Stimulated activated CD8-positive, alpha-beta memory T cell treated with anti-CD3 and anti-CD28 coated beads, Interleukin-2, amount 100 ng/mL, for 48 hours (primary cell): ENCODE measurements at places on chromosomes 5 and 9.

GRCh38 chr5:59757442-59757841 lies 136.1 kb downstream of the PDE4D start:
- no peak for DNase-seq

GRCh38 chr9:27483576-27483975 lies 40.5 kb upstream of the IFNK start:
- DNase-seq: no peak

GRCh38 chr9:25461416-25461815 lies 216.8 kb downstream of the TUSC1 start:
- no peak for DNase-seq

DNA sequence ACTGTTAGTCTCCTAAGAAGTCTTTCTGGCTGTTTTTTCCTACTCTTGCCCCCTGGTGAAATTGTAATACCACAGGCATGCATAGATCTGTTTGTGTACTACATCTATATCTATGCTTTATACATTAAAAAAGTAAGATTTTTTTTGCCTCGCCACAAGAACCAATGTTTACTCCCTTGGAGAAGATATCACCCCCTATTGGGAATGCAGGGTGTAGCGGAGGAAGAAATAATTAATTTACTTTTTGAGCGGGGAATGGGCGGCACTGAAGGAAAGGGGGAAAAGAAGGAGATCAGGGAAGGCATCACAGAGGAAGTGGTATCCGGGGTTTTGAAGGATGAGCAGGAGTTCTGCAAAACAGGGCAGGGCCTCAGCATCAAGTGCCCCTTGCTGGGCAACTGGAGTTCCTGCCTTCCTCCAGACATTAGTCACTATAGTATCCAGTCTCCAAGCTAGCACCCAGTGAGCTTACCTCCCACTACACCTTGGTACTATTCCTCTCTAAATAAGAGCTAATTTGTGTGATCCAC lies 134.9 kb downstream of the GABBR2 start:
- DNase-seq: no peak

DNA sequence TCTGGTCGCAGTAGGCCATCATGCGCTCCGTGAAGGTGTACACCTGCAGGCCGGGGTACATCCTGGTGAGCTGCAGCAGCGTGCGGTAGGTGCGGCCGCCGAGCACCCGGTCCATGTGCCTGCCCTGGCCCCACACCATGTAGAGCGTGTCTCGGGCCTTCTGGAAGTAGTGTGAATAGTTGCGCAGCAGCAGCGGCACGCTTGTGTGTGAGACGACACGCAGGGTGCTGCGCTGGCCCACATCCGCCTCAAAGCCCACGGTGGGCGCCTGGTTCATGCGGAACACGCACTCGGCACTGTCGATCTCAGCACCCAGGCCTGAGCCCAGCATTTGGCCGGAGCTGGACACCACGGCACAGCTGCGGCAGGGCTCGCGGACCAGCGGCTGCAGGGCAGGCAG lies 4.5 kb downstream of the ST6GALNAC4 start:
- no peak for DNase-seq

GRCh38 chr5:148875205-148875875 lies 48.9 kb downstream of the ADRB2 start:
- no peak for DNase-seq

DNA sequence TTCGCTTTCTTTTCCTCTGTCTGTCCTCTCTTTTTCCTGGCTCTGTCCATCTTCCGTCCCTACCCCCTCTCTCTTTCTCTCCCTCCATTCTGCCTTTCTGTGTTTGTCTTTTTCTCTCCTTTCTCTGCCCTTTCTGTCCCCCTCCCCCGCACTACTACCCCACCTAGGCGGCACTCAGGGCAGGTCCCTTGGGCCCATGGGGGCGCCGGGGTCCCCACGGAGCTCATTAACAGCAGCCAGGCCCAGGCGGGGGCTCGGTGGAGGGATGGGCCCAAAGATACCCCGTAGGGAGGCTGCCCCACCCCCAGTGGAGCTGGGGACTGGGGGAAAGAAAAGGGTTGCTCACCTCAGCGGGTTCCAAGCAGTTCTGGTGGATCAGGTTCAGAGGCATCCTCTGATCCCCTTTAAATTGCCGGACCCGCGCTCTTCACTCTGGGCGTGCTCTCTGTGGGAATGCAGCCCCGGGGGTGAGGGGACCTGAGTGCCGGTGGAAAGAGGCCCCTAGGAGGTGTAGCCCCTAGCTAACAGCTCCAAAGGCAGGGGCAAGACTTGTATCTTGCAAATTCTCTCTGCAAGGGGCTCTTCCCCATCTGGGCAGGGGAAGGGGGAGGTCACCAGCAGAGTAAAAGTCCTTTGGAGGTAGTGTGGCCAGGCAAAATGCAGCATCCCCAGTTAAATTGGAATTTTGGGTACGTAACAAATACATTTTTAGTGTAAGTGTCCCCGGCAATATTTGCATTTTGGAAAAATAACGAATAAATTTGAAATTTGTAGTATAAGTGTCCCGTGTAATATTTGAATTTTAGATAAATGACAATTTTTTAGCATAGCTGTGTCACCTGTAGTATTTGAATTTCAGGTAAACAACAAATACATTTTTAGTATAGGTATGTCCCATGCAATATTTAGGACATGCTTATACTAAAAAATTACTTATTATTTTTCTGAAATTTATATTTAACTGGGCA lies 7.4 kb downstream of the LHX2 start:
- no peak for DNase-seq

- DNase-seq: no peak
Measured at GRCh38 chr5:60887746-60888145, 43.7 kb upstream of the ELOVL7 start.

- no peak for DNase-seq
Measured at GRCh38 chr5:102666164-102666946, 88.8 kb upstream of the PAM start.

DNA sequence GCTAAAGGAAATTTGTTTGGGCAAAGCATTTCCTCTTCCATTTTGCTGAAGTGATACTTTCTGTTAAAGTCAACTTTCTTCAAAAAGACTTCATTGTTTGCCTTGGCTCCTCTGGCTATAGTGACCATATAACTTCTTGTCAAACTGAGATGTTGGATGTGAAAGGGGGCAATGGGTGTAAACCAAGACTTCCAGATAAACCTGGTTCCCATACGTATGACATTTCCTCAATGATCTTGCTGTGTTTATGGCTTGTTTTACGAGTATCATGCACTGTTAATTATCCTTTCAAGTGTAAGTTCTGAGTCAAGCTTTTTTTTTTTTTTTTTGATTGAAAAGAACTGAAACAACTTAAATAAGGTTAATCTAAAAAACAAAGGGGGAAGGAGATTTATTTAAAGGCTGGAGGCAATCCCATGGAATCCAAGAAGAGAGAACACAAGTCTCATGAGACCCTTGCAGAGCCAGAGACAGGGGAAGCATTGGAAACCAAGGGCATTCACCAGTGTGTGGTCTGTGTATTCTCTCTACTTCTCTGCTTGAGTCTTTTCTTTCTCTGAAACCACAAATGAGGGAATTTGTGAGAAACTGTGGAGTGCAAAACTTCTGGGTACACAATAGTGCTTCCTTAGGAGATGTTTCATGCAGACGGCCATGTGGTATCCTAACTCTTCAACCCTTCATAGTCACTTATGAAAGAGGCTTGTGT lies 335.3 kb downstream of the RAB3C start:
- no peak for DNase-seq

DNA sequence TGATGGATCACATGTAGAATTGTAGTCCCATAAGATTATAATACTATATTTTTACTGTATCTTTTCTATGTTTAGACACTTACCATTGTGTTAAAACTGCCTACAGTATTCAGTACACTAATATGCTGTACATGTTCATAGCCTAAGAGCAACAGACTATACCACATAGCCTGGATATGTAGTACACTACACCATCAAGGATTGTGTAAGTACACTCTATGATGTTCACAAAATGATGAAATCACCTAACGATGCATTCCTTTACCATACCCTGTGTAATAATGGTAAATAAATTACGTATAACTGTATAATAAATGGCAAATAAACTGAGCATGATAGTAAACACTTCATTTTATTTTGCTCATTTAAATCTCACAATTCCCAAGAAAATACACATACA lies 60.3 kb downstream of the RICTOR start:
- no peak for DNase-seq

GRCh38 chr5:147693233-147693632 lies 89.3 kb downstream of the JAKMIP2 start:
- DNase-seq: no peak

GRCh38 chr5:111518777-111519176 lies 6.4 kb upstream of the STARD4 start:
- DNase-seq: no peak

DNA sequence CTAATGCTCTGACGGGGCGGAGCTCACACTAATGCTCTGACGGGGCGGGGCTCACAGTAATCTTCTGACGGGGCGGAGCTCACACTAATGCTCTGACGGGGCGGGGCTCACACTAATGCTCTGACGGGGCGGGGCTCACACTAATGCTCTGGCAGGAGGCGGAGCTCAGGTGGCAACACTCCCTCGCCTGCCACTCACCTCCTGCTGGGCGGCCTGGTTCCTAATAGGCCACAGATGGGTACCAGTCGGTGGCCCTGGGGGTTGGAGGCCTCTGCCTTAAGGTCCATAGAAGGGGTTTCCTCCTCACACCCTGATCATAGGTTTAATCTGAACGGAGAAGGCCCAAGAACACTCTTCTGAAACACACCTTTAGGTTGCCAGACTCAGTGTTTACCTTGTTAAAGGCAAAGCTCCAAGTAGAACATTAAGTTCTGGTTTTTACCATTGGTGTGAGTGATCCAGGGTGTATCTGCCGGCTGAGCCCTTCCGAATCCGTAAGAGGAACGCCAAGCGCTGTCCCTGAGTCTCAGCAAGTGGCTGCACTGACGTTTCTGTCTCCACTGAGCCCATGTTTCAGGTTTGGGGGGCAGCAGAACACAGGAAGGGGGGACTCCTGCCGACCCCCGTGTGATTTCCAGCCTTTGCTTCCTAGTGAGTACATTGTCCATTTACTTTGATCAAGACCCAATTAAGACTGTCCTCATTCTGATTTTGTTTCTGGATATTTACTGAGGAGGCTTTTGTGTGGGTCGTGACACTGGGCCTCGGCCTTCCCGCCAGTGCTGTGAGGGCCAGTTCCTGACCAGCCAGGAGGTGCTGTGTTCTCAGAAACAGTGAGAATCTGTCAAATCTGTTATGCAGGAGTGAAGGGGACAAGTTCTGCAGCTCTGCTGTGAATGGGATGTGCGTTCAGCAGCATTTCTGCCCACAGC lies 24.6 kb upstream of the LRRC14B start:
- DNase-seq: no peak

DNA sequence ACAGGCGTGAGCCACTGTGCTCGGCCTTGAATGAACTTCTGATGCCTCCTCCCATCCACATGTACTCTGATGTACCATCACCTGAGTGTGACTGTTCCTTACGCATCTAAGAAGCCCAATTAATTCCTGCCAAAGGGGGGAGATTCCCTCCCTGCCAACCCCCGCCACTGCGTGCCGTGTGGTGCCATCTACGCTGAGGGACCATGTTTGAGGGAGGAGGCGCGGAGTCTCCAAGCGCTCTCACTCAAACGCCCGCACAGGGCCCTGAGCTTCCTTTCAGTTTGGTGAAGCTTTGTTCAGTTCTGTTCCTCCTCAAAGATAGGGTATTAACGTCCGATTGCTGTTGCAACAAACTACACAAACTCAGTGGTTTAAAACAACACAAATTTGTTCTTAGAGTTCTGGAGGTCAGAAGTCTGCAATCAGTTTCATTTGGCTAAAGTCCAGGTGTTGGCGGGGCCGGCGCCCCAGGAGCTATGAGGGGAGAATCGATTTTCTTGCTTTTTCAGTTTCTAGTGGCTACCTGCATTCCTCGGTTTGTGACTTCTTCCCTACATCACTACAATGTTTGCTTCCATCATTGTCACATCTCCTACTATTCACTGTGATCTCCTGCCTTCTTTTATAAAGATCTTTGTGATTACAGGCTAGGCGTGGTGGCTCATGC lies 13.9 kb upstream of the PRXL2C start:
- no peak for DNase-seq

- DNase-seq: no peak
Measured at GRCh38 chr5:57332361-57332760, 150.2 kb downstream of the ACTBL2 start.

DNA sequence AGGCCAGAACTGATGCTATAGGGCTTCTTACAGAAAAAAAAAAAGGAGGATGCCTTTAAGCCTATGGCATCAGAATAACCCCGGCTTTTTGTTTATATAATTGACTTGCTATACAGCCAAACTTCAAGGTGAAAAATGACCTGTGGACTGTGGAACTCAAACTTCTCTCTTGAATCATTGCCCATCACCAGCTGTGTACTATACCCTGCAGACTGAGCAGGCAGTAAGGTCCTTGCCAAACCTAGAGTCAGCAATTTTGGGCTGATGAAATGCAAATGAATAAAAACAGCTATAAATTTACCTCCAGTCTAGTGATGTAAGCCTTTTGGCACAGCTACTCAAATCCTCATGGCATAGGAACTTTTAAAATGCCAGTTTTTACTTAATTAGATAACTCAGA lies 44.5 kb upstream of the PPP3R2 start:
- no peak for DNase-seq

GRCh38 chr5:163578652-163579051 lies 73.2 kb downstream of the MAT2B start:
- DNase-seq: no peak
